ENCODE measurements at places on chromosomes 1 and 21.

- DNase-seq = peak; percentile 65
Measured at GRCh38 chr21:33817663-33818451, 97.7 kb downstream of the ATP5PO start.

GRCh38 chr1:200253774-200254495 is 155.9 kb downstream of the ZNF281 start:
- DNase-seq = no peak

DNA sequence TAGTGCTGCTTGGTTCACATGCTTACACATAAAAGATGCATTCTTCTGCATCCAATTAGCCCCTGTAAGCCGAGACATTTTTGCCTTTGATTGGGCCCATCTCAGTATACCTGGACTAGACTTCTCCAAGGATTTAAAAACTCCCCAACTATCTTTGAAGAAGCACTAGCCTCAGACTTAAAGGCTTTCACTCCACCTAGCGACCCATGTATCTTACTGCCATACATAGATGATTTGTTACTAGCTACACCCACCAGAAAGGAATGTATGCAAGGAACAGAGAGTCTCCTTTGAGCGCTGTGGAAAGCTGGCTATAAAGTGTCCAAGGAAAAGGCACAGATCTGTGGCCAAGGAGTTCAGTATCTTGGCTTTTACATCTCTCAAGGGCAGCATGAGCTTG is 91.7 kb downstream of the LIPI start:
- no peak for DNase-seq

- no peak for DNase-seq
Measured at GRCh38 chr1:33903210-33903589, 39.3 kb downstream of the HMGB4 start.

DNA sequence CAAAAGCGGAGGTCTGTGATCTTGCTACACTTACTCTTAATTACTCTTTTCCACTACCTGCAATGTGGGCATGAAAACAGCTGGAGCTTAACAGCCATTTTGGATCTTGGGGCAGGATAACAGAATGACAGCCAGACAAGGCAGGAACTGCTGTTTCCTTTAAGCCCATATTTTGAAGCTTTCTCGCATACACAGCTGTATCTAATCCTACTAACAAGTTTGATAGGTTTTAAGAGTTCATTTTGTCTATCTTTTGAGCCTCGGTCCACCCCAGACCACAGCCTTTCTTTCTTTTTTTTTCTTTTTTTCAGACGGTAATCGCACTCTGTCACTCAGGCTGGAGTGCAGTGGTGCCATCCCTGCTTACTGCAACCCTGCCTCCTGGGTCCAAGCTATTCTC is 42.4 kb upstream of the CRB1 start:
- no peak for DNase-seq

- DNase-seq = no peak
Measured at GRCh38 chr1:22915816-22916470, 56.7 kb downstream of the LACTBL1 start.

- peak; percentile 96 for DNase-seq
Measured at GRCh38 chr1:1231400-1232207, at the start of gene SDF4. Gene SDF4, minus strand, starts transcription at chr1:1232001. Its CDS starts 3,229 bp downstream, at chr1:1228772.

DNA sequence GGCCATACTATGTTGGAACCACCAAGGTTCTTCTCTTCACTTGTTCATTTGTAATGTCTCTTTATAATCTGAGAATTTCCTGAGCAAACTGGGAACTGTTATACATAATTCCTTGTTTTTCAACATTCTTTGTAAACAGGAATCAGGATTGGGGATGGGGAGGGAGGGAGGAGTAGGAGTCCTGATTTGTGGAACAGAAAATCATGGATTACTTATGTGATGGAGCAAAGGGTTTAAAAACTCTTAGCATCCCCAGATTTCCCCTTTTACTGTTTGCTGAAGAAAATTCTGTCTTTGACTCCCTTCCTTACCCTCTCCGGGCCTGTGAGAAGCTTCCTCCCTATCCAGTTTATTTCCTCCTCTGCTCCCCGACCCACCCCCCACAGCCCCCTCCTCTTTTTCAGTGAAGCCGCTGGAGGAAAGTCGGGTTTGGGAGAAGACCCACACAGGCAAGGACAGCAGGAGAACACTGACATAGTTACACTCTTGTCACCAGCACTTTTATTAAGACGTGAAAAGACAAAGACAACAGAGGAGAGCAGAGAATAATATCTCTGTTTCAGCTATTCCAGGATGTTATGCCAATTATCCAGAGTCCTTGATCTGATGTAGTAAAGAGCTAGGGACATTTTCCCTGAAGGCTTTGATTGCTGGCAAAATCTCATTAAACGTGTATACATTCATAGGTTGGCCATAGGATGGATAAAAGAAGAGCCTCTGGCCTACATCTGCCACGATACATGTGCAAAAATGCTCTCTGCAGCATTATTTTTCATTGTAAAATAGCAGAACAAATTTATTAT is 4.6 kb upstream of the NBPF1 start:
- no peak for DNase-seq

GRCh38 chr1:26553942-26554682 is 24.6 kb downstream of the RPS6KA1 start:
- DNase-seq = no peak

DNA sequence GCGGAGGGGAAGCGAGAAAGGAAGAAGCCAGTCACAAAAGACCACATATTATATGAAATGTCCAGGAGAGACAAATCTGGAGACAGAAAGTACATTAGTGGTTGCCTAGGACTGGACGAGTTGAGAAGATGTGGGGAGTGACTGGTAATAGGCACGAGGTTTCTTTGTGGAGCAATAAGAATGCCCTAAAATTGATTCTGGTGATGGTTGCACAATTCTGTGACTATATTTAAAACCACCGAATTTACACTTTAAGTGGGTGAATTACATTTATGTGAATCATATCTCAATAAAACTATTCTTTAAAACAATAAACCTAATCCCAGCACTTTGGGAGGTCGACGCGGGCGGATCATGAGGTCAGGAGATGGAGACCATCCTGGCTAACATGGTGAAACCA is 63.1 kb downstream of the ZNF281 start:
- DNase-seq = no peak
